AG10803 (cell line): ENCODE measurements at places on chromosomes 7 and 10.

- no peak for DNase-seq
These were observed 332.3 kb downstream of the DNAJB6 start for GRCh38 chr7:157668884-157669767.

GRCh38 chr7:33356336-33356735, 227.0 kb downstream of the BBS9 start:
- peak; percentile 12 for DNase-seq

- DNase-seq, result peak; percentile 47
These were observed 2.9 kb downstream of the INPP5A start for GRCh38 chr10:132540456-132540855.

- DNase-seq, result no peak
These were observed 24.8 kb downstream of the ARHGAP19 start for GRCh38 chr10:97267671-97268070.

GRCh38 chr7:42338916-42339540, 102.0 kb upstream of the GLI3 start:
- peak; percentile 48 for DNase-seq

GRCh38 chr10:107915215-107915610, 750.7 kb upstream of the SORCS1 start:
- peak; percentile 8 for DNase-seq

DNA sequence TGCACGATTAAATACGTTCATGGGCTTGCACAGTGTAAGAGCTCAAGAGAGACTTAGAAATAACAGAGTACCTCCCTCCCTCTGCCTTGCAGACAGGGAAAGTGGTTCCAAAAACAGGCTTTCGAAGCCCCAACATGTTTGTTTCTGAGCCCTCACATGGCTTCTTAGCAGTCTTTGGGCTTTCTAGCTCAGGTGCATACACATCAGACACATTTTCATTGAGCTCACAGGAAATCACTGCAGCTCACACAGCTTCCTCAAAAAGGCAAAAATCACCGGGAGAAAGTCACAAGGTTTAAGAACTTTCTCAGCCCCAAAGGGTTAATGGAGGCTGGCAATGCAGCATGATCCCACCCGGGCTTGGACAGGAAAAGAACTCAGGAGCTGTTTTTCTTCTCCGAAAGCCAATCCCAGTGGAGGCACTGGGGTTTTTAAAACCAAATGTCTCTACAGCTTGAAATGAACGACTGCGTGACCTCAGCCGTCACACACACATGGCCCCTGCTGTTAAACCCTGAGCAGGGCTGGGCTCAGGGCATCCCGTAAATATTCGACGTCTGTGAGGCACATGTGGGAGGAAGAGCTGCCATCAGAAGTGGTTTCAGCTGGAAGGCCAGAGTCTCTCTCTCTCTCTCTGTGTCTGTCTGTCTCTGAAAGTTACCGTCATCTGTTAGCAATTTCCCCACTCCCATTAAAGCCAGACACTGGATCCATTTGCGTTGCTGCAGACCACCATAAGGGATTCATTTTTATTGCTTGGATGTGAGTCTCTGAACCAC, 69.7 kb downstream of the CALML3 start:
- DNase-seq, result peak; percentile 86

- peak; percentile 72 for DNase-seq
These were observed 47.7 kb downstream of the RBM17 start for GRCh38 chr10:6136215-6137201.

- DNase-seq, result no peak
These were observed 114.1 kb upstream of the ZMIZ1 start for GRCh38 chr10:78954689-78955088.

GRCh38 chr10:688312-689120, 952 bp downstream of the DIP2C start:
- DNase-seq, result peak; percentile 42

GRCh38 chr7:82388138-82388537, 55.4 kb downstream of the CACNA2D1 start:
- peak; percentile 23 for DNase-seq

DNA sequence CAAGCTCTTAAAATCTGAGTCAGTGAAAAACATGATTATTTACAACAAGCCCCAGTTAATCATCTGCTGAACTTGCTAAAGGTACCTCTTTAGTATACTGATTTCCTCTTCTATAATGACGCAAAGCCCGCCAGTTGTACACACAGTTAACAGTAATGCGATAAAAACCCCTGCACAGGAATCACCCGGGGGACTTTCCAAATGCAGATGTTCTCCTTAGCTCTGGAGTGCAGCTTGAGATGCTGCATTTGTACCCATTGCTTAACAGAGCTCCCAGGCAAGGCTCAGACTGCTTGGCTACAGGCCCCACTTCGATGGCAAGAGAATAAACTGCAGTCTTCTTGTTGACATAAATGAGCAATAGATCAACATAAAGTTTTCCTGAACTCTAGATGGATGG, 279.6 kb upstream of the HGF start:
- DNase-seq, result no peak

DNA sequence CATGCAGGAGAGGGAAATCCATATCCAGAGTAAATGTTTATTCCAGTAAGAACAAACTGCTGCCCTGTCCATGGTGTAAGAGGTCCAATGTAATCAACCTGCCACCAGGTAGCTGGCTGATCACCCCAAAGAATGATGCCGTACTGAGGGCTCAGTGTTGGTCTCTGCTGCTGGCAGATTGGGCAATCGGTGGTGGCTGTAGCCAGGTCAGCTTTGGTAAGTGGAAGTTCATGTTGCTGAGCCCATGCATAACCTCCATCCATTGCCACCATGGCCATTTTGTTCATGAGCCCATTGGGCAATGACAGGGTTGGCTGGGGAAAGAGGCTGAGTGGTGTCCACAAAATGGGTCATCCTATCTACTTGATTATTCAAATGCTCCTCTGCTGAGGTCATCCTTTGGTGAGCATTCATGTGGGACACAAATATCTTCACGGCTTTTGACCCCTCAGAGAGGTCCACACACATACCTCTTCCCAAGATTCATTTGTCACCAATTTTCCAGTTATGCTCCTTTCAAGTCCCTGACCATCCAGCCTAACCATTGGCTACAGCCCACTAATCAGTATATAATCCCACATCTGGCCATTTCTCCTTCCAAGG, 23.3 kb upstream of the PAPSS2 start:
- no peak for DNase-seq

GRCh38 chr10:17003151-17003550, 126.5 kb downstream of the CUBN start:
- DNase-seq, result peak; percentile 97

GRCh38 chr10:125882596-125882995, 1.5 kb upstream of the DHX32 start:
- DNase-seq, result no peak

- DNase-seq, result no peak
These were observed 17.5 kb upstream of the TSGA13 start for GRCh38 chr7:130703851-130704250.

DNA sequence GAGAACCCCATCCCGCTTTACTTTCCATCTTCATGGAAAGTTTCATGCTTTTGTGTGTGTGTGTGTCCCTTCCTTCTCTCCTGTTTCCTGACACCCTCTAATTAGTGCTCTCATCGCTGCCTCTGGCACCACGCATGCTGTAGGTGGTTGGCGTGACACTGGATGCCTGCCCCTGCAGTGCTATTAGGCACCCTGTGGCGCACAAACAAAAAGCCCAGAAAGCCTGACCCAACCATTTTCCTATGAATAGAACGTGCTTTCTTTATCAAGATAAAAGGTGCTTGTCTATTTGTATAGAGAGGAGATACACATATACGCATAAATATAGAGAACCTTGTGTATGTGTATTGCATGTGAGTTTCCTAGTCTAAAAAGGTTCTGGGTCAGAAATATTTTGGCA, 120.8 kb upstream of the CDCA7L start:
- no peak for DNase-seq

DNA sequence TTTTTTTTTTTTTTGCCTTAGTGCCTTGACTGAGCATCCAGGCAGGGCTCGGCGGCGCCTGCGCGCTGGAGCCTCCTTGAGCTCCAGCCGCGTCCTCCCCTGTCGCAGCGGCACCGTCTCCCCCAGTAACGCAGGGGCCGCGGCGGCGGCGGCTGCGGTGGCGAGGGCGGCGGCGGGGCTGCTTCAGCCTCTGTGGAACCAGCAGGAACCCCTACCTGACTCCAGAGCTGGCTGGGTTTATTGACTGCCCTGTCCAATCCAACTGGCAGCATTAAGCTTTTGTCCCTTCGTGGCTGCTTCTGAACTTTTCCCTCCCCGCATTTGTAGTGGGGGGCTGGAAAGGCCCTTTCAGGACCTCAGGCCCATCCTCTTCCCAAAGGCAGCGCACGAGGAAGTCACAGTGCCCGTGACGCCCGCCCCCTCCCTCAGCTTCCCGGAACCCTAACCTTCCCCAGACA, at the start of gene GPR85:
GPR85 (minus strand) TSS at position 397 of the 458 bp plus-strand sequence. CDS start 2,106 bp downstream, outside the sequence.
- peak; percentile 76 for DNase-seq

GRCh38 chr7:151607464-151607867, 87.8 kb upstream of the RHEB start:
- no peak for DNase-seq

GRCh38 chr10:101293007-101293723, 60.8 kb upstream of the BTRC start:
- no peak for DNase-seq

DNA sequence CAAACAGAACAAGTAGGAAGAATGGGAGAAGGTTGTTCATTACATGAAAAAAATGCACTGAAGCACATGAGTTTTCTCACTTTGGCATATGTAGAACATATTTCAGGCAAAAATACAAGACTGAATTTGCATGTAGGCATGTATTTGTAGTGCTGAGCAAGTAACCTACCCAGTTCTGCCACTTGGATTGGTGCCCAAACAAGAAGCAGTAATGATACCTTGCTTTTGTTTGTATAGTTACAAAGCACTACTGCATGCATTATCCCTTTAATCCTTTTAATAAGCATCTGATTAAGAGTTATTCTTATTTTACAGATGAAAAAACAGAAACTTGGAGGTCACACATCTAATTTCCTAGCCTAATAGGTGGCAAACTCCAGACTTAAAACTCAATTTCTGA, 23.1 kb upstream of the CTTNBP2 start:
- no peak for DNase-seq

GRCh38 chr7:84245835-84246234, 51.2 kb upstream of the SEMA3A start:
- DNase-seq, result no peak

DNA sequence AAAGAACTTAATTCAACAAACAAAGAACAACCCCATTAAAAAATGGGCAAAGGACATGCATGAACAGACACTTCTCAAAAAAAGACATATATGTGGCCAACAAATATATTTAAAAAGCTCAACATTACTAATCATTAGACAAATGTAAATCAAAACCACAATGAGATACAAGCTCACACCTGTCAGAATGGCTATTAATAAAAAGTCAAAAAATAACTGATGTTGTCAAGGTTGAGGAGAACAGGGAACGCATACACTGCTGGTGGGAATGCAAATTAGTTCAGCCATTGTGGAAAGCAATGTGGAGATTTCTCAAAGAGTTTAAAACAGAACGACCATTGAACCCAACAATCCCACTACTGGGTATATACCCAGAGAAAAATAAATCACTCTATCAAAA, 19.1 kb downstream of the ZFAND4 start:
- DNase-seq, result no peak

- DNase-seq, result no peak
These were observed 27.3 kb downstream of the PDE1C start for GRCh38 chr7:32042900-32043299.

DNA sequence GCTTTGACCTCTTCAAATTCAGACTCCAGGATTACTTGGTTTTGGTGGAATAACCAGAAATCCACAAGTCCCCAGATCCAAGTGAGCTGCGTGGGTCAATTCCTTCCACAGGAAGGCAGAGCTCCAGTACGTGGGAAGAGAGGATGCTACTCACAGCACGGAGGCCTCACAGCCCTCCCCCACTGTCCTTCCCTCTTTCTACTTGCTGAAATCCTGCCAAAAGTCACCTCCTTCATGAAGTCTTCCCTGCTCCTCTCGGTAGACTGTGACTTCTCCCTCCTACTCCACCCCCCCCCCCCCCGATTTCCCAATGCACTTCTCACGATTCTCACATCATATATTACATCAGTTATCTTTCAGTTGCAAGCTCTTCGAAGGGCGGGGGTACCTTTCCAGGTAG, 12.3 kb downstream of the CAMK2G start:
- no peak for DNase-seq

DNA sequence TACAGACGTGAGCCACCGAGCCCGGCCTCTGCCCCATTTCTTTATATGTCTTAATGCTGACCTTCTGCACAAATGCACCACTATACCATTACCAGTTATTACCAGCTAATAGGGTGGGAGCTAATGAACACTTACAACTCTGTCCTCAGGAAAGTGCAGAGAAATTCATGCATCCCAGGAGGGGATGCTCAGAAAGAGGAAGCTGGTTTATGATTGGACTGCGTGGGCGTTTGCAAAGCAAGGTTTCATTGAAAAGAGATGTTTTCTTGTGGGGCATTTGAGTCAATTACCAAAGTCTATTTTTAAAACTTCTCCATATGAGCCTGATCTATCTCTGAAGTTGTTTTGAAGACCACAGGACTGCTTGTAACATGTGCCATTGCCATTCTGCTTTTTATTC, 417.7 kb upstream of the CELF2 start:
- no peak for DNase-seq

GRCh38 chr10:689121-689451, 382 bp downstream of the DIP2C start:
- DNase-seq, result no peak

GRCh38 chr10:95214369-95214768, 20.3 kb downstream of the ACSM6 start:
- no peak for DNase-seq

DNA sequence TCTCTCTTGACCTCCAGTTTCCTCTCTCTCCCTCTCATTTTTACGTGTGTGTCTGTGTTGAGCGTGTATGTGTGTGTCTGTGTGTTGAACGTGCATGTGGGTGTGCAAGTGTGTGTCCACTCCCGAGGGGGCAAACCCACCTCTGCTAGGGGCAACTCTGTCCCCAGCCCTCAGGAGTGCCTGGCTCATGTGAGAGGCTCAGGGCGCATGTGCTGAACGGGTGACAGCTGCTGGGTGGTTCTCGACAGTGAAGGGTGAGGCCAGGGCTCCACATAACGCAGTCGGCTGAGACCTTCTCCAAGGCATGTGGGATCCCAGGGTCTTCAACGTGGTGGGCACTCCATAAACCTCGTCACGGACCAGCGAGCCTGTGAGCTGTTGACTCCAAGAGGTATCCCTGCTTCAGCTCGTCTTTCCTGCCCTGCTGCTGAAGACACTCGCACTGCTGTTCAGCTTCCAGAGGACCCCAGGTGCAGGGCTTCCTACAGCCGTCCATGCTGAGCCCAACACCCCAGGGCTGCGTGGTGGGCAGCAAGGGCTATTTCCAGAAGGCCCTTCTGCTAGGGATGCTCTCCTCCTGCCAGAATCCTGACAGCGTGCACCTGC, 361.6 kb upstream of the SHH start:
- DNase-seq, result no peak
